ENCODE measurements at places on chromosomes 12 and 14.
A peak's percentile ranks its signal among the peaks of the same experiment; 100 is the strongest.

- peak; percentile 87 for DNase-seq
Observed at GRCh38 chr14:58455593-58456265, 28.2 kb downstream of the KIAA0586 start.

DNA sequence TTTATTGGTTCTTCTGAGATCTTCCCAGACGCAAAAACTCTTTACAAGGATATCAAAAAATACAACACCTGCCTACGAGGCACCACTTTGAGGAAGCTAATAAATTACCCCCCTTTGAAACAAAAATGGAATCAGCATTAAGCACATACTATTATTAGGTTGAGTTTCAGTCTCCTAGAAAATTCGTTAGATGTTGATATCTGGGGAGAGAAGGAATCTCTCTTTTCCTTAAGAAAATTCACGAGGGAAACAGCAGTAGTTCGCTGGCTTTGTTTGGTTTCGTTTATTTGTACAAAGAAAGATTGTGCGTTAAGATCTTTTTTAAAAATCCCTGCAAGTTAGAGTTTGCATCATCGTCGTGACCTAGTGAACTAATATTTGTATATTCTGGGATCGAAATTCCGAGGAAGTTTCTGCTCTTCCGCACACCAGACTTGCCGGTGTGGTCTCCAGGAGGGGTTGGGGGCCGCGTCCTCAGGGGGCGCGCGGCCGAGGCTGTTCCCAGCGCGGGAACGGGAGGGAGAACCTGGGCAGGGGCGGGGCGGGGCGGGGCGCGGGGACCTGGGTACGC lies 12.1 kb downstream of the NKX2-1 start:
- DNase-seq = no peak

DNA sequence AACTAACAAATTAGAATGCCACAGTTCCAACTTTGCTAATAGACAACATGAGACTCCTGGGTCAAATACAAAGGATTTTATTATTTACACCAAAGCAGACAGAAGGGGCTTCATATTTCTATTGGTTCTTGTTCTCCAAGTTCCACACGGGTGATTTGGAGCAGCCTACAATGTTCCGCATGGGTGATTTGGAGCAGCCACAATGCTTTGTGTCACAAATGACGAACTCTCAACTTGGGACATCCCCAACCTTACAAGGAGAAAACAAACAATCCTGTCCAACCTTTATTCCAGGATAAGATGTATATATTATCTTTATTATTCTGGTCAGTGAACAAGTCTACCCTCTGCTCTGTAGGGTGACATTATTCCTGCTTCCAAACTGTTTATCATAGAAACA lies 694.3 kb upstream of the MGAT4C start:
- DNase-seq = no peak

DNA sequence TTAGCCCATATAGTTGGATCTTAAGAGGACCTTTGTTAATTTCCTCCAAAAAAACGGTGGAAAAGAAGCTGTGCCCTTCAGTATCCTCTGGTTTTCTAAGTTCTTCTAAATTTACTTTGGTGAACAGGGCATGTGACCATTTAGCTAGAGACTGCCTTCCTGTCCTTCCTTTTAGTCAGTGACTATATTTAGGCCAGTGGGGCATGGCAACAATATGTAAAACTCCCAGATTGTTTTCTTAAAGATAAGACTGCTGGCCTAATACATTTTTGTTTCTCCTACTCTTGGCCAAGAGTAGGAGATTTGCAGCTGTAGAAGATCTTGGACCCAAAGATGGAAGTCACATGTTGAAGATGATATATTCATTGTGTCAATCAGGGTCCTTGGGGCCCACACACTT lies 325.1 kb upstream of the DCN start:
- DNase-seq = no peak

GRCh38 chr12:132955094-132956010 lies 754 bp downstream of the ZNF605 start:
- peak; percentile 74 for DNase-seq

- DNase-seq = peak; percentile 47
Observed at GRCh38 chr12:10501030-10501429, 4.7 kb upstream of the EIF2S3B start.
